ENCODE measurements at places on chromosomes 6 and 20.

GRCh38 chr6:147119310-147119709, 84.9 kb upstream of the STXBP5 start:
- DNase-seq, result no peak

DNA sequence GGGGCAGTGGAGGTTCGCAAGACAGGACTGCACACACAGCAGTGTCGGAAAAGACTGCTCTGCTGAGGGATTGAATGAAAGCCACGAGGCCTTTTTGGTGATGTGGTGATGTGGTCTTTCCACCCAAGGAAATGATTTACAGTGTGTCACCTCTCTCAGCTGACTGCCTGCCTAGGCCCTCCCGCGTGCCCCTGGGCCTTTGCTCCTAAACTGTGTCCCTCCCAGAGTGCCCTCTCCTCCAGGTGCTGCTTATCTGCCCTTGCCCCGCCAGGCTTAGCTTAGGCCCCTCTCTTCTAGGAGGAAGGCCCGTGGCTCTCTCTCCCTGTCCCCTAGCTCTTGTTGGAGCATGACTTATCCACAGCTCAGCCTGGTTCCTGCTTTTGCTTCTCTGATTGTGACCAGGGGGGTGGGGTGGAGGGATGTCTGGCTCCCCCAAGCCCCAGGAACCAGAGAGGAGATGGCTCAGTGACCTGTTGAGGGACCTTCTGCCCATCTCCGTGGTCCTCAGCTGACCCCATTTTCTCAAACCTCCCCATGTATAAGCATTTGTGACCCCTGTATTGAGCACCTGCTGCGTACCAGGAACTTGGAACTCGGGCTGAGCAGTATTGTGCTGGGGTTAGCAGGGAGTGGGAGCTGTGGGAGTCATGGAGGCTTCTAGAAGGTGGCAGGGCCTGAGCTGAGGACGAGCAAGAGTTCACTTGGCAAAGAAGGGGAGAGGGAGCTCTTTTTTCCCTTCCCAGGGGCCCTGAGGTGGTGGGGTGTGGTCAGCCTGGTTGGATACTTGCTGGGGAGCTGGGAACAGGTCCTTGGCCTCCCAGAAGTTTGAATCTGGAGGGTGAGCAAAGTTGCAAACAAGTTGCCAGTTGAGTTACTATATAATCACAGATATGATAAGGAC, 2.2 kb downstream of the SRC start:
- DNase-seq, result no peak

DNA sequence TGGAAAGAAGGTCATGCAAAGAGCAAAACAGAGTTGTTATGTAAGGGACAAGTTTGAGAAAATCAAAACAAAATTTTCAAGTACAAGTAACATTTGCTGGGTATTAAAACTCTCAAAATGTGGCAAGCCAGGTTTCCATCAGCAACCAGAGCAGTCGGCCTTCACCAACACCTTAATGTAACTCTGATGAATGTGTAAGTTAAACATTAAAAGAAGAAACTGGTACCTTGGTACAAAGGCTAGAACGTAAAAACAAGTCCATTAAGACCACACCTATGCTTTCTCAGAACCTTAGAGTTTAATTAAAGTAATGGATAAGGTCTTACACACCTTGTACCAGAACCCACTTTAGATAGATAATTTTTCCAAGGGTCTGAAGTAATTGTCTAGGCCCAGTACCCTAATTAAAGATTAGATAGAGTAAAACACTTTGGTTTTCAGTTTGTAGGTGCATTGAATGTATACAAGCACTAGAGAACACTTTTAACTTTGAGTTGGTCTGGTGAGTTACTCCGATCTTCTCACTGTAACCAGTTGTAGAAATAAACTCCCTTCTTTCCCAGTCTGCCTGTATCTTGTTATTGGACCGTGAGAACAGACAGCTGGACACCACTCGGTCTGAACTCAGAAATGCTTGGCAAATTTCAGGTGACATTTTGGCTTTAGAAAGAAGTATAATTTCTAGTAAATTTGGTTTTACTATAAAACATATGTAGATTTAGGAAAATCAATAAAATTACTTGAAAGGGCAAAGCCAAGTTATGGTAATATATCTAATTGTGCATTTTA, 319.4 kb downstream of the HTR1B start:
- no peak for DNase-seq

DNA sequence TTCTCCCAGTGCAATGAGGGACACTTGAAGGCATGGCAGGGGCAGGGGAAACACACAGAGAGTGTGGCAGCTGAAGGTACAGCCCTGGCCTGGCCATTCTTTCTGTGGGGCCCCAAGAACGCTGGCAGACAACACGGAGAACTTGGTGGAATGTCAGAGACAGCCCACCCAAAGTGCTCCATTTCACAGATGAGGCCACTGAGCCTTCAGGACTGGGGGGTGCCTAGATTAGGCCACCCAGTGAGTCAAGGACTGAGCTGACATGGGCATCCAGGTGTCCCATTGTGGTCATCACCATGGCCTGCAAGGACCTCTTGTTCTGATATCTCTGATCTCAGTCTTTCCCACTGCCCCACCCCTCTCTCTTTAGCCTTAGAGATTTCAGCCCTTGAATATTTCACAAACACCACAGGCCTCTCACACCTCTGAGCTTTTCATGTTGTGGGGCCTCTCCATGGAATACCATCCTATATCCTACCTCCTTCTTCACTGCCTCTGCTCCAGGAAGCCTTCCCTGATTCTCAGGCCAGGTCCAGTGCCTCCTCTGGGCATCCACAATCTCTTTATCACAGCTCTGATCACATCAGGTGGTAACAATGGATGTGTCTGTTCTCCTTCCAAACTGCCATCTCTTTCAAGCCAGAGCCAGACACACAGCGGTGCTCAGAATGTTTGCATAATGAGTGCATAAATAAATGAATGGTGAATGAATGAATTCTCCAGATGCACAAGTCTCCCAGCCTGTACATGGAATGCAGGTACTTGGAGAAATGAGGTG, 2.0 kb upstream of the RSPO4 start:
- no peak for DNase-seq

- no peak for DNase-seq
Observed at GRCh38 chr6:153927867-153928266, 111.2 kb upstream of the OPRM1 start.

DNA sequence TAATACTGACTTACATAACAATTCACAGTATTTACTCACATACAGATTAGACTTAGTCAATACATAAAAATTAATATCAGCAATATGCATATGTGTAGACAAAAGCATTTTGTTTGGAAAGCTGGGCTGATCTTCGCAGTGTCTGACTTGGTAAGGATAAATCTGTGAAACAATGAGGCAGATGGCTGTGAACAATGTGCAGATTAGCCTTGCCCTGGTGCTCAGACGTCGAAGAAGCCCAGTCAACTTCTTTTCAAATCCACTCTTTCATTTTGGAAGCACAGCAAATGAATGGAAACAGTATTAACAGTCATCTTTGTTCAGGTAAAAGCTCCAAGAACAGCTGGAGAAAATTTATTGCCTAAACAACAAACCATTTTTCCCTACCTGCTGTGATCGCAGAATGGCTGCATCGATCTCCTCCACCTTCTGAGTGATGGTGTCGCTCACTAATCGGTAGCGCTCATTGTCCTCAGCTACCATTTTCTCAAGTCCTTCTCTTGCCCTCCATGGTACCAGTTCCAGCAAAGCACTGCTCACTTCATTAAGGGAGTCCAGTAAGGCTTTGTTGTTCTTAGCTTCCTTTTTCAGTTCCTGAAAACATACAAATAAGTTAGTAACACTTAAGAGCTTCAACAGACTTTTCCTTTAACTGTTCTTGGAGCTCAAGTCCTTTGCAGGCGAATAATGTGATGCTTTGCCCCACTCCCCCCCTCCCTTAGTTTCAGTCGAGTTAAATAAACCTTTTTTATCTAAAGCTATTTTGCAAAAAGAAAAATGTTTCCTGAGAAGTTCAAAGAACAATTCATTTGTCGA, 116.5 kb downstream of the DST start:
- DNase-seq, result no peak

DNA sequence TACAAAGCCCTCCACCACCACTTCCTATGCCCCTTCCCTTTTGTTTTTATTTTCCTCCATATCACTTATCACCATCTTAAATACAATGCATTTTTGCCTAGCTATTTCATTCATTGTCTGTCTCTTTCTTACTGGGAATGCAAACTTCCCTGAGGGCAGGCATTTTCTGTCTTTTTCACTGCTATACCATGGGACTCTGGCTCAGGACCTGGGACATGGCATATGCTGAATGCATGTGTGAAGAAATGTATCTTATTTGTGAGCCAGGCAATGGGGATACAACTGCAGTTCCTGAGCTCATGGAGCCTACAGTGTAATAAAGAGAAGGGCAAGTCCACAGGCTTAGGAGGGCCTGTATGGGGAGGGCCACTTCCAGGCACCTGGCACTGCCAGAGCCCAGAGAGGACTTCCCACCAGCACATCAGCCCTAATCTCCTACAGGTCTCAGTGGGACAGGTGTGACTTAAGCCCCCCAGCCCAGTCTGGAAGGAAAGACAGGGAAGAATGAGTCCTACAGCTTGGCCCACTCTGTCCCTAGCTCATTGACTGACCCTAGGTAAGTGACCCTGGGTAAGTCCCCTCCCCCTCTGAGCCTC, 43.2 kb downstream of the TFEB start:
- DNase-seq, result no peak

DNA sequence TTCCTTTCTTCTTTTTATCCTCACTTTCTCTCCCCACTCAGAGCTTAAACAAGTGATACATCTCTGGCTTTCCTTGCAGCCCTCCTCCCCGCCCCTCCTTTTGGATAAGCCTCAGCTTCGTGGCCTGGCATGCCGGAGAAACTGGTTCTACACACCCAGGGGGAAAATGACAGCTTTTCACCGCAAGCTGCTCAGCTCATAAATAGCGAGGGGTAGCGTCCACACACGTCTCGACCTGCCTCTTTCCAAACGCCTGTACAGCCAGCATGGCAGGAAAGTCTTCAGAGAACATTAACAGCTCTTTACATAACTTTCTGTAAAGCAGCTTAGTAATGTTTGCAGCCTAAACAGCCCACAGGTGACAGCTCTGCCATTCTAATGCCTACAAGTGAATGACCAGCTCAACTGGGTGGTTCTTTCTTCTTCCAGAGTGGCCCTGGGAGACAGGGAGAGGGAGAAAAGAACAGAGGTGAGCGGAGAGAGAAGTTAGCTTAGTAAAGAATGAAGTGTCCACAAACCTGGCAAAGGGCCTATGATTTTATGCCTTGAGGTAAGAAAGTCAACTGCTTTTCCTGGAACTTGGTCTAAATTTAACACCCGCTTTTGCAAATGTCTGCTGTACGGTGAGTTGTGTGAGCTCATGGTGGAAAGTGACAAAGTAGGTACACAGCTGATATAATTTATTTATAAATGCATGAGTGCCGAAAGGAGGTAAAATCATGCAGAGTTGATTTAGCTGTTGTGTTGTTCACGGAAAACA, 251.5 kb downstream of the TFAP2A start:
- DNase-seq, result no peak

DNA sequence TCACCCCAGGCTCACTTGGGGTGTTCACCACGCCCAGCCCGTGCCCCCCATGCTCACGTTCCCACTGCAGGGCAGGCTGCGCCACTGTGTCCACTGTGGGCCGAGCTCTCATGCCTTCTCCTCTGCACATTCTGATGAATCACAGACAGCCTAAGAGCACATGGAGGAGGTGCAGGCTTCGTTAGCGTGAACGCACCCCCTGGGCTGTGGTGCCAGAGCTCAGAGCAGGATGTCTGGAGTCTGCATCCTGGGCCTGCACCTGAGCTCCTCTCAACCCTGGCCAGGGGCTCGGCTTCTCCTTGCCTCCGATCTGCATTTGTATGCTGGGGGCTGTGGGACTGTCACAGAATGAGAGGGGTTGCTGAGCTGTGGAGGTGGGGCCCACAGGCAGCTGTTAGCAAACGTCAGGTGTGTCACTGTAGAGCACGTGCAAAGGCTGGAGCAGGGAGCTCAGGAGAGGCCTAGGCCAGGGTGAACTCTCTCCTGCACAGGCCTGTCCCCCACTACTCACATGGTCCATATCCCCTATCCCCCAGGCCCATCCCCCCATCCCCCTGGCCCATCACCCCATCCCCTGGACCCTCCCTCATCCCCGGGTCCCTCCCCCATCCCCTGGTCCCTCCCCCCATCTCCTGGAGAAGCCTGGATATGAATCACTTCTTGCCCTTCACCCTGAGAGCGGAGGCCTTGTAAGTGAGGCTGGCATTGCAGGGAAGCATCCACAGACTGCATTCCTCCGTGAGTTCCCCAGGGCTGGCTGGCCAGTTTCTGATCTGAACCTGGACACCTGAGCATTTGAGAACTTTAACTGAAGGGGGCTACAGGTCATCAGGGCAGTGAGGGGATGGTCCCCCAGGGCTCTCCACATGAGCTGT, 309.5 kb downstream of the TAF4 start:
- no peak for DNase-seq

DNA sequence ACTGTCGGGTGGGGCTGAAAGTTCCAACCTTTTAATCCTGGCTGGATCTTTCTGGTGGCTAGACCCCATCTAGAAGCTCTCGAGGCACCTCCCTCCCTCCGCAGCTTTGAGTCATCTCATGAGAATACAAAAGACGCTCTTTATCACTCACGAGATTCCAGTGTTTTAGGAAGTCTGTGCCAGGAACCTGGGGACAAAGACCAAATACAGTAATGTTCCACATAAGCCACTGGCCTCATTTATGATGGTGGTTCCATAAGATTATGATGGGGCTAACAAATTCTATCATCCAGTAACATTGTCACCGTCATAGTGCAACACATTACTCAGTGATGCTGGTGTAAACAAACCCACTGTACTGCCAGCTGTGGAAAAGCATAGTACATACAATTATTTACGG, 48.7 kb downstream of the NCOA7 start:
- DNase-seq, result no peak

GRCh38 chr6:75236630-75237029, 7.0 kb downstream of the COX7A2 start:
- DNase-seq, result no peak

- DNase-seq, result no peak
Observed at GRCh38 chr20:41717483-41717882, 99.3 kb upstream of the CHD6 start.

DNA sequence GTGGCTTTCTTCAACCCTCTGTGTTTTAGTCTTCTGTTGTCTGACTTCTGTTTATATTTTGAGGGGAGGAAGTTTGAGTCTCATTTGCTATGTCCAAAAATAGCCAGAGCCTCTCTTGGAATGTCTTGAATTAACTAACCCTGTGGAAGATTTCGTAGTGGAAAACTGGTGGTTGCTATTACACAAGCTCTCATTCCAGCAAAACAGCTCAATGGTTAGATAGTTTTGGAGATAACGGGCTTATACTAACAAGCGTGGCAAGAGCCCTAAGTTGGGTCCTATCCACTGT, 1.6 kb downstream of the CCN2 start:
- DNase-seq, result no peak

- no peak for DNase-seq
Observed at GRCh38 chr6:29504961-29505360, 17.2 kb upstream of the MAS1L start.

- DNase-seq, result no peak
Observed at GRCh38 chr6:12369355-12369754, 79.2 kb downstream of the EDN1 start.

DNA sequence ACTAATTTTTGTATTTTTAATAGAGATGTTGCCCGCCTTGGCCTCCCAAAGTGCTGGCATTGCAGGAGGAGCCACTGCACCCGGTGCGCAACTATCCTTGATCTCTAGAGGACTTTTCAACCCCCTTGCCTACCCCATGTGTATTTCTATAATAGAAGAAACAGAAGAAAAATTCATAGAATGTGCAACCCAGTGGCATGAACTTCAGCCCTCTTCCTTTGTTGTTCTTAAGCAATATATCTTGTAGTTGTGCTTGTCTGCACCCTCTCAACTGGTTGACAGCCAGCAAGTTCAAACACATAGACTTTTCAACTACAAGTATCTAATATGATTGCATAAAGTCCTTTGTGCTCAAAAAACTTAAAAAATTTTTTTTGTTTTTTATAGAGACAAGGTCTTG, 72.3 kb upstream of the NCOA3 start:
- no peak for DNase-seq

GRCh38 chr6:12343122-12343439, 52.9 kb downstream of the EDN1 start:
- no peak for DNase-seq
